ENCODE measurements at places on chromosomes 16 and 17. TPM values are rescaled to one million over a fixed set of nuclear protein-coding genes. Genes with fewer than 3 reads are reported as not detected.
A peak's percentile ranks its signal among the peaks of the same experiment; 100 is the strongest.

DNA sequence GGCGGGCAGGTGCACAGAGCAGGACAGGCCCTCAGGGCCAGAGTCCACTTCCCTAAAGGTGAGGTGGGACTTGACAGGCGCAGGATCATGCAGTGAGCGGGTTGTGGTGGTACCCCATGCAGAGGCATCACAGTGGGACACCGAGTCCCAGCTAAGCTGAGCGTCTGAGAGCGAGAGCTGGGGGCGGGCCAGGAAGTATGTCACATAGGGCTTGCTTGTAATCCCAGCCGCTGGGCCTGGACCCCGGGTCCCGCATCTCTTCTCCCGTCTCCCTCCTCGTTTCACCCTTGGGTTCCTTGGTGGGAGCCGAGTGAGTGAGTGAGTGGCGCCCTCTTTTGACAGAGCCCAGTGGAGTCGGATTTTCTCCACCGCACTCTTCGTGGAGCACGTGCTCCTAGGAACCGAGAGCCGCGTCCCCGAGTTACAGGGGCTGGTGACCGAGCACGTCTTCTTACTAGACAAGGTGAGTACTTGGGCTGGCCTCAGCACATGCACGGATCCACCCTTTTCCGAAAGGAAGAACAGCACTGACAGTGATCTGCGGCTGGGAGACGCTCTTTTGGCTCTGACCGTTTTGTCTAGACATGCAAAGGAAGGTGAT lies 50.8 kb upstream of the ENDOV start:
- no peak overlapping the region for H3K27ac ChIP-seq
- H3K27me3 ChIP-seq: no peaks in the 10 kb centered on the region

GRCh38 chr17:61463316-61464129 lies 11.3 kb downstream of the TBX4 start:
- no peaks in the 10 kb centered on the region for H3K36me3 ChIP-seq
- peaks cover 75% of the 10 kb centered on the region for H3K4me1 ChIP-seq
- no peak for DNase-seq

Gene CD300LB
- not detected for total RNA-seq

- H3K27me3 ChIP-seq: no peaks in the 10 kb centered on the region
- H3K4me1 ChIP-seq: peaks cover 10% of the 10 kb centered on the region
- no peak overlapping the region for H3K4me3 ChIP-seq
- H3K36me3 ChIP-seq: peaks cover 2% of the 10 kb centered on the region
- H3K27ac ChIP-seq: no peak overlapping the region
Observed at GRCh38 chr17:65029605-65030336, 26.8 kb downstream of the GNA13 start.

GRCh38 chr17:44331249-44331760 lies 6.7 kb upstream of the SLC25A39 start:
- H3K27ac ChIP-seq: no peak overlapping the region
- peak; percentile 84 for DNase-seq
- no peaks in the 10 kb centered on the region for H3K36me3 ChIP-seq
- H3K4me1 ChIP-seq: peaks cover 50% of the 10 kb centered on the region

GRCh38 chr16:61892531-61892930 lies 143.7 kb downstream of the CDH8 start:
- no peak for DNase-seq
- no peak overlapping the region for H3K4me3 ChIP-seq
- no peaks in the 10 kb centered on the region for H3K36me3 ChIP-seq
- no peak overlapping the region for H3K27ac ChIP-seq
- H3K27me3 ChIP-seq: no peaks in the 10 kb centered on the region

GRCh38 chr17:41457676-41458075 lies 9.5 kb downstream of the KRT32 start:
- no peak for DNase-seq
- no peaks in the 10 kb centered on the region for H3K27me3 ChIP-seq
- H3K4me1 ChIP-seq: no peaks in the 10 kb centered on the region
- H3K4me3 ChIP-seq: no peak overlapping the region
- H3K27ac ChIP-seq: no peak overlapping the region

All from HepG2 (cell line).